ENCODE measurements at places on chromosomes 12 and 14.

DNA sequence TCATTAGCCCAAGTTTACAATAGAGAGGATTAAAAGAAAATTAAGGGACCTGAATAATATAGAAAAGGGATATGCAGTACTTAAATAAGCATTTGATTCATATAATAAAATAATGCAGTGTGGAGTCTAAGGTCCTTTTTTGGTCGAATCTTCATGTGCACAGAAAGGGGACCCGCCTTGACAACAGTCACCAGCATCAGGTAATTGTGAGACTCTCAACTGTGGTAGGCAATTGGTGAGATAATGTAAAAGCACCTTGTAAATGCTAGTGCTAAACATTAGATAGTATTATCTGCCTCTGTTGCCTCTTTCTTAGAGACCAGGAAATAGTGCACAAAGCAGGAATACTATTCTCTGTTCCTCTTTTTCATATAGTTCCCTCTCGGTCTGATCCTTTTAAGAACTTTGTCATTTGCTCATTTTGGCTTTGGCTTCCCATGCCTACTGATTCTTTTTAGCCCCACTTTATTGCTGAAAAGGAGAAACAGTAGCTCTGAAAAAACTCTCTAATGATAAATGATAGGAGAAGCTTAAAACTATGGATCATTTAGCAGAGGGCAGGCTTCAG is 17.5 kb downstream of the CHPT1 start:
- no peak for DNase-seq

- DNase-seq = peak; percentile 91
Observed at GRCh38 chr14:101972126-101972866, 7.9 kb downstream of the DYNC1H1 start.

GRCh38 chr12:54032627-54033100 is at the start of gene HOXC5:
TSS of gene HOXC5 (plus strand) at chr12:54033050. CDS start at chr12:54033123, 73 bp downstream.
- DNase-seq = no peak

- DNase-seq = no peak
Observed at GRCh38 chr14:66724996-66725395, 217.0 kb downstream of the GPHN start.

GRCh38 chr12:22514875-22515274 is 29.5 kb downstream of the C2CD5 start:
- DNase-seq = no peak

DNA sequence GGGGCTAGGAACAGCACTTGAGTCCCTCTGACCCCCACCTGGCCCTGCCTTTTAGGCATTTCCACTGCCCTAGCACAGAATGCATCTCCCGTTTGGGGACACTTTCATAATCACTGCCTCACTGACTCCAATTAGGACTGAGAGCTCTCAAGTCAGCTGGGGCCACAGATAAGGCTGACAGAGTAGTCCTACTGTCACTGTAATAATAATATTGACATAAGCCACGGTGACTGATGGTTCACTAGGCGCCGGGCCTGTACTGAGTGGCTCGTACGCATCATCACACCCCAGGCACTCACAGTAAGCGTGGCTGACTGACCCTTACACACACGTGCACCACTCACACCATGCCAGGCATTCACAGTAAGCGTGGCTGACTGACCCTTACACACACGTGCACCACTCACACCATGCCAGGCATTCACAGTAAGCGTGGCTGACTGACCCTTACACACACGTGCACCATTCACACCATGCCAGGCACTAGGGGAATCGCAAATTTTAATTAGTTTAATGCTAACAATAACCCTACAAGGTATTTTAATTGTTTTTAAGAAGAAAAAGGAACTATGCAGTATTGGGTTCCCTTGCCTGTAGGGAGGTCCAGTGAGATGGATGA is 87.7 kb downstream of the CHGA start:
- no peak for DNase-seq

DNA sequence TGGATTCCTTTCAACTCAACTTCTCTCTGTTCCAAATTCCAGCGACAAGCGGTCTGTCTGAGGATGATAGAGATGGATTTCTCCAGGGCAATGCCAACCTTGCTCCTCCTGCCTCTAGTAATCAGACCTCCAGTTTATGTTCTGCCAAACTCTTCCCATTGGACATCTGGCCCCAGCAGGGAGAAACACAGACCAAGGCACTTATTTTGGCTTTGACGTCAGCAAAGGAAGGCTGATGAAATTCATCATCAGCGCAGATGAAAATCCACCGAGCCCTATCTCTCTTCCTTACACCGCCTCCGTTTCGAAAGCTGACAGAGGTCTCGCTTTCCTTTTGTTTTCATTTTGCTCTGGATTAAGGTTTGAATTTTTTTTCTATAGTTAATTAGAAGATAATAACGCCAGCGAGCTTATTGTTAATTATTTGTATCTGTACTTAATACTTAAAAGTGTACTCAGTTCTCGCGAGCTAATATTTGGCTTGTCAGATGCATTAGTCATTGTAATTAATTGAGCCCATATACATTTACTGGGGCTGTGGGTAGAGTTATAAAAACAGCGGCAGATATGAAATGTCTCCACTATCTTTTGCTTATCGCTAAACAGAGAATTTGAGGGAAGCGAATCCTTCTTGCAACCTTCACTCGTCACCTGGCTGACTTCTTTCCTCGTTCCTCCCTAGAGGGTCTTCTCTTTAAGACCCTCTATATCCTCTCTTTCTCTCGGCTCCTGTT is 35.9 kb upstream of the MED13L start:
- DNase-seq = no peak

DNA sequence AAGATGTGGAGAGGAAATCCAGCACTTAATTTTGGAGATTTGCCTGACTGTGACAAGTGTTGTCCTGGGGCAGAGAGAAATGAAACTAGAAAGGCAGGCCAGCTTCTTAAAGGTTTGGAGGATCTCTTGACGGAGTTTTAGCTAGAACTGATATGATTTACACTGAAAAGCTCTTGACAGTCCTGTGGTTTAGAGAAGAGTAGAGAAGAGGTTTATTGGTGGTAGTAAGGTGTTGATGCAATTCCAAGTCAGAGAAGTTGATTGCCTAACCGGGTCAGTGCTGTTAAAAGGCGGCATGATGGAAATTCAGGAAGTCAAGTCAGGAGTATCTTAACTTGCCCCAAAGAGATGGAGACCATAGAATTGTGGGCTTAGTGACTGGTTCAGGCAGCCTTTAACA is 89.0 kb upstream of the TRAF3 start:
- no peak for DNase-seq

- no peak for DNase-seq
Observed at GRCh38 chr14:92099802-92100201, 6.6 kb downstream of the ATXN3 start.

GRCh38 chr12:52555577-52555976 is 2.6 kb upstream of the KRT71 start:
- DNase-seq = no peak

- DNase-seq = no peak
Observed at GRCh38 chr14:36134038-36134437, 42.5 kb downstream of the PTCSC3 start.

DNA sequence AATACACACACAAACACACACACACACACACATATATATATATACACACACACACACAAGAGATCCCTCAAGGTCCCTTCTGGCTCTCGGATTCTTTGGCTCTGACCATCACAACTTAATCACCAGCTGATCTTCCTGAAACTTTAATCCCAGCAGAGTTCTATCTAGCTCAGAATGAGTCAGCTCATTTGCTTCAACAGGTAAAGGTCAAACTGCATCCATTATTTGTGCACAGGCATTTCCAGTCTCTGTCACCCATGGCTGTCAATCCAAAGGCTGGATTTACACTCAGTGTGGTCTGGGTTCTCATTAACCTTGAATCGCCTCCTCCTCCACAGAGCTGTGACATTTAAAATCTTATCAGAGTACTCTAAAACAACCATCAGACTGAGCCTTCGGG is 113.3 kb upstream of the TMPO start:
- no peak for DNase-seq

DNA sequence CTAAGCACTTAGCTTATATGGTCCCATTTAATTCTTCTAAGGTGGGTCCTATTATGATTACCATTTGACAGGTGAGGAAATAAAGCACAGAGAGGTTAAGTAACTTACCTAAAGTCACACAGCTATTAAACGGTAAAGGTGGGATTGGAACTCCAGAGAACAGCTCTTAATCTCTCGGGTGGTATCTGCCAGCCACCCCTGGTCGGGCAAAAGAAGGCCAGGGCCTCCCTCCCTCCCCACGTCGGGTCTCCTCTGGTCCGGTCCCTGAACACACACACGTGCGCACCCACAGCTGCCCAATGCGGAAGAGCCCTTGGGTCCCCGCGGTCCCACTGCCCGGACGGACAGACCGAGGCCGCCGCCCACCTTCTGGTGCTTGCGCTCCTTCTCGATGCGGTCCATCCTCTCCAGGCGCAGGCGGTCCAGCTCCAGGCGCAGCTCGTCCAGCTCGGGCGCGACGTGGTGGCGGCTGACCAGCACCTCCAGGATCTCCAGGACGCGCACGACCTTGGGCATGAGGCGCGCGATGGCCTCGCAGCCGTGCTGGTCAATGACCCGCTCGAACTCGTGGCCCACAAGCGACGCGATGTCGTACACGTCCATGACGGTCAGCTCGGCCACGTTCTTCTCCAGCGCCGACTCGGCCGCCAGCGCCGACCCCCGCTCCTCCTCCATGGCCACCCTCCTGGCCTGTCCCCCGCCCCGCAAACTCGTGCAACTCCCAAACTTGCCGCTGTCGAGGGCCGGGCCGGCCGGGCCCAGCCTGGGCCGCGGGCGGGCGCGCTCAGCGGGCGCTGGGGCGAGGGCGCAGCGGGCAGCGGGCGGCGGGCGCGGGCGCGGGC is 490 bp downstream of the RILPL1 start:
- DNase-seq = no peak

- no peak for DNase-seq
Observed at GRCh38 chr12:124980098-124980892, 8.6 kb downstream of the DHX37 start.

DNA sequence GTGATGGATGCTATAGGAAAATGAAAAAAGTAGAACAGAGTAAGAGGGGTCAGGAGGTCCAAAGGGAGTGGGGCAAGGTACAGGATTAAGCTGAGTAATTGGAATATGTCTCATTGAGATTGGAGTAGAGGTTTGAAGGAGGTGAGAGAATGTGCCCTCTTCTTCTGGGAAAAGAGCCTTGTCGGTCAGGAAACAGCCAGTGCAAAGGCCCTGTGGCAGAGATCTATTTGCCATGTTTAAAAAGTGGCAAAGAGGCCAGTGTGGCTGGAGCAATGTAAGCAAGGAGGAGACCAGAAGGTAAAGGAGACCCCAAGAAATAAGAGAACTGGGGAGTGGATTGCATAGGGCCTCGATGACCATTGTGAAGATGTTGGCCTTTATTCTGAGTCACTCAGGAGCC is 706.5 kb downstream of the MED13L start:
- no peak for DNase-seq

- no peak for DNase-seq
Observed at GRCh38 chr12:117523971-117524370, 162.5 kb upstream of the NOS1 start.

- DNase-seq = no peak
Observed at GRCh38 chr12:84046859-84047258, 865.7 kb downstream of the SLC6A15 start.

- DNase-seq = no peak
Observed at GRCh38 chr12:103600967-103601728, 14.1 kb downstream of the STAB2 start.

- DNase-seq = no peak
Observed at GRCh38 chr14:74978416-74978947, 23.1 kb upstream of the PGF start.

DNA sequence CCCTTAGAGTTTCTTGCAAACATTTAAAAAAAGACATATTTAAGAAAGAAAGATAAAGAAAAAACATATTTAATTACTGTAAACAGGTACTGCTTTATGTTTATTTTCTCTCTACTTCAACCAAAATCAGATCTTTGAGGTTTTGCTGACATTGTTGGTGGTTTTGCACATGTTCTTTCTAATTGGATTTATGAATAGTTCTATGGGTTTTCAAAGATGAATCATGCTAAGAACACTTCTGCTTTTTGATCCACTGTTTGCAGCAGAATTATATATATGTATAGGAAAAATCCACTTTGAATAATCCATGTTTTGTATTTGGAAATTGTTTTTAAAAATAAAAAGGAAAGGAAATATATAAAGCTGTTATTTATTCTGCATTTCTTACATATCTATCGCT is 78.4 kb downstream of the FRMD6 start:
- no peak for DNase-seq

Measured in brain pericyte (primary cell).